ENCODE measurements at places on chromosomes 1 and 21. TPM values are rescaled to one million over a fixed set of nuclear protein-coding genes. Genes with fewer than 3 reads are reported as not detected.
A peak's percentile ranks its signal among the peaks of the same experiment; 100 is the strongest.

Gene VASH2
- 2.1 TPM for total RNA-seq

GRCh38 chr1:67723620-67724019 lies 38.6 kb downstream of the GADD45A start:
- DNase-seq: no peak
- H3K4me3 ChIP-seq: no peak overlapping the region
- no peaks in the 10 kb centered on the region for H3K36me3 ChIP-seq

Gene PEX14
- total RNA-seq: 14.1 TPM

DNA sequence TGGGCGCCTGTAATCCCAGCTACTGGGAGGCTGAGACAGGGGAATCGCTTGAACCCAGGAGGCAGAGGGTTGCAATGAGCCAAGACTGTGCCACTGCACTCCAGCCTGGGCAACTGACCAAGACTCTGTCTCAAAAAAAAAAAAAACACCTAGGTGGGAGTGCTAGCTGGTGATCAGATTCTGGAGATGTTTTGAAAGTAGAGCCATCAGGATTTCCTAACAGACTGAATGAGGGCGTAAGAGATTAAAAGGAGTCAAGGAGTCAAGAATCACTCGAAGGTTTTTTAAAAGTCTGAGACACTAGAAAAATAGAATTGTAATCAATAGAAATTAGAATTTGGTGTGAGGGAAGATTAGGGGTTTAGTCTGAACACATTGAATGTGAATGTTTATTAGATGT lies 73.8 kb downstream of the HSF2BP start:
- no peaks in the 10 kb centered on the region for H3K36me3 ChIP-seq
- no peak for DNase-seq
- H3K27ac ChIP-seq: peak overlapping the region; percentile 21
- H3K27me3 ChIP-seq: no peaks in the 10 kb centered on the region

Gene LCE3D
- not detected for total RNA-seq

Gene CFAP141
- total RNA-seq: not detected

DNA sequence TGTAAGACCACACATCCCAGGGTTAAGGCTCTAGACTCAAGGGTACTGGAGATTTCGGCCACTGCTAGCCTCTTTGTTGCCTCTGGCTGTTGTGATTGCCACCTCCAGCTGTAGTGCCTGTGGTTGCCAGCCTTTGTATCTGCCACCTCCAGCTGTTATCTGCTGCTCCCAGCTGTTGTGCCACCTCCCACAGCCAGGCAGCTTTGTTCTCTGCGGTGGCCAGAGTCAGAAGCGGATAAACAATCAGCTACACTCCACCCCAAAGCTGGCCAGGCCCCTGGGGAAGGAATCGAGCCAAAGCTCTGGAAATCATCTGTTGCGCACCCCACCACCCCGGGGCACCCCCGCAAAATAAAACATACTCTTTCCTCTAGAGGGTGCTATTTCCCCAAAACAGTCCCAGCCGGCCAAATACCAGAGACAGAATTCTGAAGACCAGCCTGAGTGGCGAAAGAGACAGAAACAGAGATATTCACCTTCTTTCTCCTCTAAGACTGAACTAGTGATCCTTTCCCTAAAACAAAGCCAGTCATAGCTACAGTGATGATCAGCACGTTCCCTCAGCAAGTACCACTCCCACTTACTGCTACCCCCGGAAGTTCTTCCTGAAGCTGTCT lies 14.8 kb upstream of the PIGM start:
- DNase-seq: peak; percentile 39
- H3K4me1 ChIP-seq: peaks cover 2% of the 10 kb centered on the region
- H3K4me3 ChIP-seq: no peak overlapping the region
- H3K27me3 ChIP-seq: no peaks in the 10 kb centered on the region

Gene SLAMF7
- total RNA-seq: 0.71 TPM

DNA sequence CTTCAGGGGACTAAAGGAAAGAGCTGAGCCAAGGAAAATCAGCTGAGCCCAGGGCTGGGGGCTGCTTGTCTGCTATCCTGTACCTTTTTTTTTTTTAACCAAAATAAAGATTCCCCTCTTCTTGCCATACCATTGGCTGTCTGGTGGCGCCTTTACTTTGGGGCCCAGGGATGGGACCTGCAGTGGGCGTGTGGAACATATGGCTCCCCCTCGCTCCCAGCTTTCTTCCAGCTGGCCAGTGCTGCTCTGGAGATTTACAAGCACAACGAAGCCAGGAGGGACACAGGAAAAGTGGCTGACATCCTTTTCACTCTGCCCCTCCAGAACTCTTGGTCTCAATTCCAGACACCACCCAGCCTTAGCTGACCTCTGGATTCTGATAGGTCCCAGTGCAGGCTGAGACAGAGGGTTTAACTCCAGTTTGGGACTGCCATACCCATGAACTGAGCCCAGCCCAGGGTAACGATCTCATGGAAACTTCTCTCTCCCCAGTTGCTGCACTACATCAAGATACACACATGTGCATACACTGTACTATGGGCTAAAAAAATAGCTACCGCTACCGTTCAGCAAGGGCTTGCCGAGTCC lies 5.4 kb upstream of the SFN start:
- H3K27ac ChIP-seq: no peak overlapping the region
- no peaks in the 10 kb centered on the region for H3K27me3 ChIP-seq
- DNase-seq: no peak

DNA sequence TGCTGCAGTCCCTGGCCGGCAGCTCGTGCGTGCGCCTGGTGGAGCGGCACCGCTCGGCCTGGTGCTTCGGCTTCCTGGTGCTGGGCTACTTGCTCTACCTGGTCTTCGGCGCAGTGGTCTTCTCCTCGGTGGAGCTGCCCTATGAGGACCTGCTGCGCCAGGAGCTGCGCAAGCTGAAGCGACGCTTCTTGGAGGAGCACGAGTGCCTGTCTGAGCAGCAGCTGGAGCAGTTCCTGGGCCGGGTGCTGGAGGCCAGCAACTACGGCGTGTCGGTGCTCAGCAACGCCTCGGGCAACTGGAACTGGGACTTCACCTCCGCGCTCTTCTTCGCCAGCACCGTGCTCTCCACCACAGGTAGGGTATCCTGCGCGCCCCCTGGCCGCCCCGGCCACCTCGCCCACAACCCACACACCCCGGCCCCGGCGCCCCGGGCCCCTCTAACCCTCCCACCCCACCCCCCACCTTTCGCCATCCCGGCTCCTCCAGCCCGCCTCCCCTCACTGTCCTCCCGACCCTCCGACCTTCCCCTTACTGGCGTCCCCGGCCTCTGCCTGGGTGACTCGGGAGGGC lies 352 bp downstream of the KCNK1 start:
- no peaks in the 10 kb centered on the region for H3K36me3 ChIP-seq
- DNase-seq: peak; percentile 60
- H3K4me3 ChIP-seq: peak overlapping the region; percentile 49

Gene RUNX3
- total RNA-seq: 0.83 TPM

DNA sequence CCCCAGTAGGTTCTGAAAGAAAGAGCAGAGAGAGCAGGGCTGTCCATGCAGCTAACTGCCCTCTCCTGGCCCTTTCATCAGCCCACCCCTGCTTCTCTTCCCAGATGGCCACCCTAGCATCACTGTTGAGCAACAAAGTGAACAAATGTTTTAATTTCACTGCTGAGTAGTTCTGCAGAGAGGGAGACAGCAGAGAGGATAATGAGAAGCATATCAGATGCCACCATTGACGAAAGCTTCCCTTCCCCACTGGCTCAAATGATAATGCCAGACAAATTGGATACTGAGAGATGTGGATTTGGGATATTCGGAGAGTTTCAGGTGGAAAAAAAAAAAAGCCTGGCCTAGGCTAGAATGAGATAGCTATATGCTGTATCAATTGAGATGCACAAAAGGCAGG lies 46.8 kb downstream of the ZBTB40 start:
- no peaks in the 10 kb centered on the region for H3K27me3 ChIP-seq
- no peaks in the 10 kb centered on the region for H3K36me3 ChIP-seq
- no peak for DNase-seq
- H3K4me1 ChIP-seq: peaks cover 9% of the 10 kb centered on the region
- H3K4me3 ChIP-seq: no peak overlapping the region

DNA sequence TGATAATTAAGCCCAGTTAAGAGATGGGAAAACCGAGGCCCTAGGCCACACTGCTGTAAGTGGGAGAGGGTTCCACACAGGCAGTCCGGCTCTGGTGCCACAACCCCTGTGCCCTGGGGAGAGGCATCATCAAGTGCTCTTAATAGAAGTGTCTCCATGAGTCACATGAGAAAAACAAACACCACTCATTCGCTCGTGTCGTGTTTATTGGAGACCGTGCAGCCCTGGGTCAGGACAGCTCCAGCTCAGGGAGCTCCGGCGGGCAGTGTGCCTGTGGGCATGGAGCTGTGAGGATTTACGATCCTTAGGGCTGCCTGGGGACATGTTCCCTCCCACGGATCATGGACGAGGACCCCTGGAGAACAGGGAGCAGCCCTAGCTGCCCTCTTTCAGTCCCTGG lies 658.5 kb downstream of the AJAP1 start:
- no peaks in the 10 kb centered on the region for H3K4me1 ChIP-seq
- H3K36me3 ChIP-seq: no peaks in the 10 kb centered on the region
- H3K27ac ChIP-seq: no peak overlapping the region
- H3K27me3 ChIP-seq: no peaks in the 10 kb centered on the region
- no peak for DNase-seq

Gene PEAR1
- total RNA-seq: 13.4 TPM

Gene TFF2
- total RNA-seq: 3.7 TPM

DNA sequence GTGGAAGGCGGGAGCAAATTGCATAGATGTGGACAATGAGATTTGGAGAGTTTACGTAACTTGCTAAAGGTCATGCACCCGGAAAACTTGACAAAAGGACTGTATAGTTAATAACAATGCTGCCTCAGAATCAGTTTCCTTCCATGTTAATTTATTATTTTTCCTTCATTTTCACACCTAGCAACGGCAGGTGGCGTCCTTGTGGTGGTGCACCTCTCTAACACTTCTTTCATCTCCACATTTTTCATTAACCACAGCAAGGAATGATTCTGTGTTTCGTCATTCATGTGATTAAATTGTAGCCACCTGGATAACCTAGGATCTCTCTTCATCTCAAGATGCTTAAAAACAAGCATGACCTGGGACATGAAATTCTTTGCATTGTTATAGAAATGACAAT lies 2133.0 kb downstream of the NCAM2 start:
- H3K27ac ChIP-seq: no peak overlapping the region
- no peaks in the 10 kb centered on the region for H3K27me3 ChIP-seq
- no peaks in the 10 kb centered on the region for H3K36me3 ChIP-seq

Gene NES
- 9.6 TPM for total RNA-seq

DNA sequence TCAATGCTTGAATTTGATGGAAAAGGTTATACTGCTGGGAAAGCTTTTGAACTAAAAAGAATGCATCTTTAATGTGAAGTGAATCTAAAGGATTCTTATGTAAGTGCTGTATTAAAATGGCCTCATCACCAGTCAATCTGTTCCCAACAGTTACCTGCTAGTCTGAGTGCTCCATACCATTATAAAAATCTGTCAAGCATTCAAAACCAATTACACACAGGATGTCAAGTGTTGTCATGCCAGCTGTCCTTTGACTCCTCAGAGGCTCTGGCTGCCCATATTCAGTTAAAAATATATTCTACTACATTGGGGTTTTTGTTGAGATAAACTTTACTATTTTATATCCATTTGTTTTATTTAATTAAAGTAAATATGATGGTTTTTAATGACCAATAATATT lies 1587.7 kb downstream of the AMY1C start:
- H3K27ac ChIP-seq: no peak overlapping the region
- no peak for DNase-seq
- H3K27me3 ChIP-seq: no peaks in the 10 kb centered on the region
- H3K36me3 ChIP-seq: no peaks in the 10 kb centered on the region
- no peak overlapping the region for H3K4me3 ChIP-seq
- H3K4me1 ChIP-seq: no peaks in the 10 kb centered on the region

Gene SLC44A5
- 0.67 TPM for total RNA-seq

DNA sequence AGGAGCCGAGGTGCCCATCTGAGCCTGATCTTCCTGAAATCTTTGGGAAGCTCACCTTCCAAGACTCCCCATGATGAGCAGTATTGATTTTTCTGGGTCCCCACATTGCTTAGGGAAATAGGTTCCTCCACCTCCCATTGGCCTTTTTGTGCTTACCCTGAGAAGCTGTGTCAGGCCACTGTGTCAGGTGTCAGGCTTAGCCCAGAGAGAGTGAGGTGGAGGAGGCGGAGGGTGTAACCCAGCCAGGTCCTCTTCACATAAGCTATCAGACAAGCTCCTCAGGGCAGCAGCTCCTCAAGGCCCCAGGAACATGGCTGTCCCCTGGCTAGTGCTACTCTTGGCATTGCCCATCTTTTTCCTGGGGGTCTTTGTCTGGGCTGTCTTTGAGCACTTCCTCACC lies 352 bp downstream of the AADACL4 start:
- no peak for DNase-seq
- H3K4me3 ChIP-seq: no peak overlapping the region
- H3K27ac ChIP-seq: no peak overlapping the region

Gene NR1I3
- not detected for total RNA-seq

GRCh38 chr1:3680488-3681230 lies 28.3 kb downstream of the TP73 start:
- peaks cover 1% of the 10 kb centered on the region for H3K4me1 ChIP-seq
- DNase-seq: no peak
- no peak overlapping the region for H3K4me3 ChIP-seq
- no peaks in the 10 kb centered on the region for H3K36me3 ChIP-seq
- no peak overlapping the region for H3K27ac ChIP-seq
- no peaks in the 10 kb centered on the region for H3K27me3 ChIP-seq

Gene FCRL5
- 0.17 TPM for total RNA-seq

DNA sequence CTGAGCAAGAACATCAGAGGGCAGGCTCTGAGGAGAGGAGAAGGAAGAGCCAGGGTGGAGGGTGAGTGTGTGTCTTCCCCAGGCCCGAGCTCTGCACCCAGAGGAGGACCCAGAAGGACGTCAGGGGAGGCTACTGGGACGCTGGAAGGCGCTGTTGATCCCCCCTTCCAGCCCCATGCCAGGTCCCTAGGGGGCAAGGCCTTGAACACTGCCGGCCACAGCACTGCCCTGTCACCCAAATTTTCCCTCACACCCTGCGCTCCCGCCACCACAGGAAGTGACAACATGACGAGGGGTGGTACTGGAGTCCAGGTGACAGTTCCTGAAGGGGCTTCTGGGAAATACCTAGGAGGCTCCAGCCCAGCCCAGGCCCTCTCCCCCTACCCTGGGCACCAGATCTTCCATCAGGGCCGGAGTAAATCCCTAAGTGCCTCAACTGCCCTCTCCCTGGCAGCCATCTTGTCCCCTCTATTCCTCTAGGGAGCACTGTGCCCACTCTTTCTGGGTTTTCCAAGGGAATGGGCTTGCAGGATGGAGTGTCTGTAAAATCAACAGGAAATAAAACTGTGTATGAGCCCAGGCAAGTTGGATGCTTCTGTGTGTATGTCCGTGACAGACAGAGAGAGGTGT lies 17.1 kb downstream of the BCAN start:
- H3K4me1 ChIP-seq: no peaks in the 10 kb centered on the region
- no peaks in the 10 kb centered on the region for H3K27me3 ChIP-seq
- no peak for DNase-seq
- H3K36me3 ChIP-seq: no peaks in the 10 kb centered on the region
- no peak overlapping the region for H3K27ac ChIP-seq

- no peak overlapping the region for H3K4me3 ChIP-seq
- no peaks in the 10 kb centered on the region for H3K36me3 ChIP-seq
- no peaks in the 10 kb centered on the region for H3K4me1 ChIP-seq
- DNase-seq: no peak
These were observed 41.5 kb downstream of the CCDC30 start for GRCh38 chr1:42504535-42505128.

Data from ovary (tissue), 10 donors.